ENCODE measurements at places on chromosomes 11 and 22.

GRCh38 chr11:88305430-88305829 is 32.1 kb downstream of the CTSC start:
- DNase-seq, result no peak

GRCh38 chr11:47161890-47162289 is 14.8 kb downstream of the ARFGAP2 start:
- no peak for DNase-seq

DNA sequence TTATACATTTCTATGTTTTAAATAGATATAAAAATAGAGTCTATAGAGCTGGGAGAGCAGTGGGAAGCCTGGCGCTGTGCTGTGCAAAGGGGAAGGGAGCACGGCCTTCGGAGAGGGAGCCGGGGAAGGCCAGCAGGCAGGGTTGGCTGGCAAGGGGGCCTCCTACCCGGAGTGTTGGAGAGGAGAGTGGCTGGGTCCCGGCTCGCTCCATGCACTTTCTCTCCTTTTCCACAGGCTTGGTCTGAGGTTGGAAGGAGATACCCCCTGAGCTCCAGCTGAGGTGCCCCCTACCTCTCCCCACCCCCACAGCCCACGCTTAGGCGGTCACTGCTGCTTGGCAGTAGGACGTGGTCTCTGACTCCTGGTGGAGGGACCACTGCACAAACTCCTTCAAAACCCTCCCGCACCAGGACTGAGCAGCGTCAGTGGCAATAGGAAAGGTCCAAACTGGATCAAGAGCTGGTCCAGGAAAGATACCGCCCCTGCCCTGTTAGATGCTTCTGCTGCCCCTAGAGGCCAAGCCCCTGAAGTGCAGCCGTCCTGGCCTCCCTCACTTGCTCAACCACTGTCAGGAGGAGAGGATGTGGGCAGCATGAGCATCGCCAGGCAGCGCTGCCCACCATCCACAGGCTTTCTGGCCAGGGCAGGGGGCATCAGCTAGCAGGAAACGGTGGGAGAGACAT is 52.9 kb downstream of the SYT13 start:
- DNase-seq, result no peak

GRCh38 chr11:68992743-68993255 is 12.0 kb upstream of the MRGPRD start:
- DNase-seq, result no peak

- DNase-seq, result no peak
These were observed 1.6 kb upstream of the PHLDA2 start for GRCh38 chr11:2930704-2931419.

DNA sequence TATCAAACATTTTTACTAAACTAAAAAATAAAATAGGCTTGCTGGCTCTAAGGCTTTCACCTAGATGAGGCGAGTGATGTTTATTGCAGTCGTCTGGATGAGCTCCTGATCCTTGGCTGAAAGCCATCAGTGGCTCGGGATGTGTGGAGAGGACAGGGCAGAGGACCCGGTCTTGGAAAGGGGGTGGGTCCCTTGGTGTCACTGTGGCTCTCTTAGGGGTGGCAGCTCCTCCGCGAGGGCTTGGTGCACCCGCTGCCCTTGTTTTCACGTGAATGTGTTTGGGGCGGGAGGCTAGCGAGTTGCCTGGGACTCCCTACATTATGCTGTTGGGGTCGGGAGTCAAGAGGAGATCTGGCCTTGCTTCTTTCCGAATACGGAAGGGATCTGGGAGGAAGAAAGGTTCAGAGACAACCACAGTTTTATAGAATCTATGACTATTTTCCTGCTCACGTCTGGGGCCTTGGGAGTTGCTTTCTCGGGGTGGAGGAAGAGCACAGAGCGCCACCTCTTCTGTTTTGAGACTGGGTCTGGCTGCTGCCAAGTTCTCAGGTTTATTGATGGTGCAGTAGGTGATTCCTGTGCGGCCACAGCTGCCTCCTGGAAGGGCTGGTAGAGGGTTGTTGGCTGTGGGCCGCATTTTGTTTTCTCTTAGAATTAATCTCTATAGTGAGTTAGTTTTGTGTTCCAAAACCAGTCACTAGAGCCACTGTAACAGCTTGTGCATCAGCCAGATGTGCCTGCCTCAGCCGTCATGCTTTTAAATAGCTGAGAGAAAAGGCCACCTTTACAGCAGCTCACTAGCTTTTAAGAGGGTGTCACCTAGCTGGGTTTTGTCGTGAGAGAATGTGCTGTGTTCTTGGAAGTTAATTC is 12.8 kb downstream of the TBC1D22A start:
- DNase-seq, result no peak

GRCh38 chr11:17494019-17494418 is 17.4 kb upstream of the ABCC8 start:
- DNase-seq, result no peak

DNA sequence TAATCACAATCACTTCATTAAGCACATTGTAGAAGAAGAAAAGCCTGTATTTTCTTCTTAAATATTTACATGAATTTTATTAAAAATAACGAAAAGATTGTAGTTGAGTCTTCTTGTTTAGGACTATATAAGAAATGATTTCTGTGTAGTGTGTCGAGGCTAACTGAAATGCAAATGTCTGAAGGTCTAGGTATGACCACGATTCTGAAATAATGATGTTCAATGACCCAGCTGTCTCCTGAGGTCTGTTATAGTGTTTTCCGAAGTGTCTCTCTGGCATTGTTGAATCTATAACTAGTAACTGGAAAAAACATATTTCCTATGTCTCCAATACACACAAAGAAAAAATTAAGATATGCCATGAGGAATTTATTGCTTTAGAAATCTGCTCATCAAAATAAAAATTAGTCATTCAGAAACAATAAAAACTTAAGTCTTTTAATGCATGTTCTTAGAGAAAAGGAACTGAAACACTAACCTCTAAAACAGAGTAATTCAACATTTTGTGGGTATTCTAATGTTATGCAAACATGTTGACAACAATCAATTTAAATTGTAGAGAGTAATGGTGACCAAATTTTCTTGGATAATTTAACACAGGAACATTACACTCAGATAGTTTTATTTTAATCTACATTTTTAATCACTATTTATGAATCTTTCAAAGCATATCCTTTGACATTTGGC is 55.0 kb downstream of the CASP12 start:
- DNase-seq, result no peak

DNA sequence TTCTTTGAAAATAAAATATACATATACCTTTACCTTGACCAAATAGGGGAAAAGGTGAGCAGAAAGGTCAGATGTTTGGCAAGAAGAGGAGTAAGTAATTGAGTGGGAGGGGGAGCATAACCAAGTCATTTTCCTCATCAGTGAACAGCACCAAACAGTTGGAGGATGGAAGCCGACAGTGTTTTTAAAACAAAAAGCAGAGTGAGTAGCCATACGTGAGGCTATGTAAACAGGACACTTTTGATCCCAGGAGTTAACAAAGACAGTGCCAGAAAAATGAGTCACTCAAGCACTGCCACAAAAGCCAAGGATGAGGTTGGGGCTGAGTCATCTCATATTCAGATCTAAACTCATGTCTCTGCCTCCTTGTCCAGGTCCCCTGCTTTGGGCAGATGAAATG is 734.7 kb downstream of the KCNA4 start:
- no peak for DNase-seq

DNA sequence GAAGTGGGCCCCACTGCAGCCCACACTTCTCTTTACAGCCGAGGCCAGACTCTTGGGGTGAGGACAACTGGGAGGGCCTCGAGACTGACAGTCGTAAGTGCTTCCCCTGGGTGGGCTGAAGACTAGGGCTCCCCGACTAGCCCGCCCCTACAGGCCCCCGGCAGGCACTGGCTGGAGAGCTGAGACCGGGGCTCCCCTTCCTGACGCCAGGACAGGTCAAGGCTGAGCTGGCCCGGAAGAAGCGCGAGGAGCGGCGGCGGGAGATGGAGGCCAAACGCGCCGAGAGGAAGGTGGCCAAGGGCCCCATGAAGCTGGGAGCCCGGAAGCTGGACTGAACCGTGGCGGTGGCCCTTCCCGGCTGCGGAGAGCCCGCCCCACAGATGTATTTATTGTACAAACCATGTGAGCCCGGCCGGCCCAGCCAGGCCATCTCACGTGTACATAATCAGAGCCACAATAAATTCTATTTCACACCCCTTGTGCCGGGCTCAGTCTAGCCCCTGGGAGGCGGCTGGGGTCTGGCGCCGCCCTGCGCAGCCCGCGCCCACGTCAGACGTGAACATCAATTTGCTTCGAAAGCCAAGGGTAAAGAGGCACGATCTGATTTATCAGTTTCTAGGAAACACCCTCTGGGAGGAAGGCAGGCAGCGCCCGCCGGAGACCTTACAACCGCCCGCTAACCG is 13.5 kb downstream of the SCYL1 start:
- no peak for DNase-seq

DNA sequence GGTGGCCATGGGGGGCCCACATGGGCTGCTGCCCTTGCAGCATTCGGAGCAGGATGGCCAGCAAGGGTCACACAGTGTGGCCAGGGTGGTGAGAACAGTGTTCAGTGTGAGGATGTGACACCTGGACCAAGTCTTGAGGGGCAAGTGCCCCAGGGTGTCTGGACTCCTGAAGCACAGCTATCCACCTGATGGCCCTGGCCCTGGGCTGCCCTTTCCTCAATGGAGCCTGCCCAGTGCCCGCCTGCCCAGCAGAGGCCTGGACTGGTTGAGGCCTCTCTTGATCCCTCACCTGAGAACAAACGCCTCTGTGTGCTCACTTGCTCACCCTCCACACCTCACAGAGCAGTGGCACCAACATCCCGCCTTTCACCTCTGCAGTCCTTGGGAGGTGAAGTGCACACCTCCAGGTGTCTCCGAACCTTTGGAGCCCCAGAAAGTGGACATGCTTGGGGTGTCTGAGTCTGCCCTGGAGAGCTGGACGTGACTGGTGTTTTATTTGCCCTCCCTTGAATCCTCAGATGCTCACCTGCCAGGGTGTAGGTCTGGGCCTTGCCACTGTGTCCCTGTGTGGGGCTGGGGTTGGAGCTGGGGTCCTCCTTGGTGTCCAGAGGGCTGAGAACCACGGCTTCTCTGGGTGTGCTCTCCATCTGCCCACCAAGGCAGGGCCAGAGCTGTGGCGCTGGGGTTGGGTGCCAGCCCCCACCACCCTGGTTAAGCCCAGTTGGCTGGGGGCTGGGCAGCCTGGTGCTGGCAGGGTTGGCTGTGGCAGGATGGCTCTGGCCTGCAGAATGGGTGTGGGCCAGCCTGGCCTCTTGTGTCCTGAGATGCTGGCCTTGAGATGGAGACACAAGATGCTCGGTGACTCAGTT is 3.8 kb upstream of the MUC2 start:
- no peak for DNase-seq

- no peak for DNase-seq
These were observed 58.7 kb downstream of the AHNAK start for GRCh38 chr11:62487738-62488551.

- DNase-seq, result no peak
These were observed 15.9 kb upstream of the MMP7 start for GRCh38 chr11:102546427-102546826.

- DNase-seq, result no peak
These were observed 21.9 kb downstream of the NADSYN1 start for GRCh38 chr11:71474771-71475483.

DNA sequence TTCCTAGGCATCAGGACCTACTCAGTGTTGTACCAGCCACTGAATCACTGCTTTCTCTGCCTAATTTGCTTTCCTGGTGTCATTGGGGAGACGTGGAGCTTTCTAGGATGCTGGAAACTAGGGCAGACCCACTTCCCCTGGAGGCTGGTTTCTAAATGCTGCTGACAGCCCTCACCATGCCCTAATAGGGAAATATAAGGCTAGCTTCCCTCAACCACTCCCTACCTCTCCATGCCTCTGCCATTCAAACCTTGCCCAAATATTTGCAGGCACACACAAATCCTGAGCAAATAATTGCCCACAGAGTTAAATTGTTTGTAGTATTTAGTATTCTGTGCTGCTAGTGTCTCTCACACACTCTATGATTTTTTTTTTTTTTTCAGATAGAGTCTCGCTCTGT is 310.2 kb downstream of the DDX10 start:
- no peak for DNase-seq

DNA sequence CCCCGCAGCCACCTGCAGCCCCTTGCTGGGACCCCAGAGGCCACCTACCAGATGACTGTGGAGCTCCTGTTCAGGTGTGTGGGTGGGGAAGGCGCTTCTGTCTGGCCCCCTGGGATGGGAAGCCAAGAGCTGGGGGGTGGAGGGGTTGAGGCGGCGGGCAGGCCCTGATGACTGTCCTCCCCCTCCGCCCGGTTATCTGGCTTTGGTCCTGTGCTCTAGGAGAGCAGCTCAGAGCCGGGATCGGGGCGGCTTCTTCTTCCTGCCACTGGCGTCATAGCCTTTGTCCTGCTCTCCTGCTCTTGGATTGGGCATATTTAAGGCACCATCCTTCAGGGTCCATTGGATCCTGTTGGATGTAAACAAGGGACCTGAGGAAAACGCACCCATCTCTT is 38.4 kb downstream of the TPCN2 start:
- no peak for DNase-seq

GRCh38 chr22:31328544-31328960 is 17.6 kb downstream of the PATZ1 start:
- DNase-seq, result no peak

DNA sequence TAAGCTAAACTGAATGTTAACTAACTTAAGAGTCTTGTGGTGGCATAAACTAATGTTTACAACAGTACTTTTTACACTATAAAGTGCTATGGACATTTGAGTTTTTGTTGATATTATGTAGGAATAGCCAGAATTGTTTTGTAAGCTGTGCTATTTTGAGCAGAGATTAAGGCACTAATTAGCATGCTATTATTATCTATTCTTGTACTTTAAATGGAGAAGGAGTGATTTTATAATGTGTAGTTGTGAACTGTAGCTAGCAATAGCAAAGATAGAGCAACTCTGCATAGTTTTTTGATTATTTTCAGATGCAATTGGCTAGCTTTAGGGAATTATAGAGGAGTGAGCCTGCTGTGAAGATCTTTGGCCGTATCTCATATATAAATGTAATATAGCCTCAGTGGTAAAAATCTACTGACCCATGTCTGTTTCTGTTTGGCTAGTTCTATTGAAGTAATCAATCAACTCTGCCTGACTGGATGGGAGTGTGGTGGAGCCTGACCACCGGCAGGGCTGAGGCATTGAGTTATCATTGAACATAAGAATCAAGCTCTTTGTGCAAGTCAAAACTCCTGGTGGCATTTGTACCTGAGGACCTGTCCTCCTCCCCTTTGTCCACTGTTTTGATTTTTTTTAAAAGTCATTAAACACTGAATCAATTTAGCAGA is 34.3 kb downstream of the NCAM1 start:
- DNase-seq, result no peak

- no peak for DNase-seq
These were observed 40.3 kb upstream of the SHISAL1 start for GRCh38 chr22:44353041-44353440.

GRCh38 chr11:35083431-35084238 is 55.3 kb upstream of the CD44 start:
- DNase-seq, result no peak

GRCh38 chr11:13594044-13594443 is 74.4 kb upstream of the FAR1 start:
- no peak for DNase-seq

- DNase-seq, result no peak
These were observed 61.4 kb downstream of the PPFIA1 start for GRCh38 chr11:70331901-70332300.

- no peak for DNase-seq
These were observed 120.6 kb downstream of the PAX6 start for GRCh38 chr11:31690516-31690915.

GRCh38 chr11:61083601-61084147 is 18.6 kb upstream of the CD5 start:
- DNase-seq, result no peak

Data from right renal pelvis (tissue), 4 donors.